Germinal center (tissue), 1 donor: ENCODE measurements at places on chromosomes 5 and 9.

DNA sequence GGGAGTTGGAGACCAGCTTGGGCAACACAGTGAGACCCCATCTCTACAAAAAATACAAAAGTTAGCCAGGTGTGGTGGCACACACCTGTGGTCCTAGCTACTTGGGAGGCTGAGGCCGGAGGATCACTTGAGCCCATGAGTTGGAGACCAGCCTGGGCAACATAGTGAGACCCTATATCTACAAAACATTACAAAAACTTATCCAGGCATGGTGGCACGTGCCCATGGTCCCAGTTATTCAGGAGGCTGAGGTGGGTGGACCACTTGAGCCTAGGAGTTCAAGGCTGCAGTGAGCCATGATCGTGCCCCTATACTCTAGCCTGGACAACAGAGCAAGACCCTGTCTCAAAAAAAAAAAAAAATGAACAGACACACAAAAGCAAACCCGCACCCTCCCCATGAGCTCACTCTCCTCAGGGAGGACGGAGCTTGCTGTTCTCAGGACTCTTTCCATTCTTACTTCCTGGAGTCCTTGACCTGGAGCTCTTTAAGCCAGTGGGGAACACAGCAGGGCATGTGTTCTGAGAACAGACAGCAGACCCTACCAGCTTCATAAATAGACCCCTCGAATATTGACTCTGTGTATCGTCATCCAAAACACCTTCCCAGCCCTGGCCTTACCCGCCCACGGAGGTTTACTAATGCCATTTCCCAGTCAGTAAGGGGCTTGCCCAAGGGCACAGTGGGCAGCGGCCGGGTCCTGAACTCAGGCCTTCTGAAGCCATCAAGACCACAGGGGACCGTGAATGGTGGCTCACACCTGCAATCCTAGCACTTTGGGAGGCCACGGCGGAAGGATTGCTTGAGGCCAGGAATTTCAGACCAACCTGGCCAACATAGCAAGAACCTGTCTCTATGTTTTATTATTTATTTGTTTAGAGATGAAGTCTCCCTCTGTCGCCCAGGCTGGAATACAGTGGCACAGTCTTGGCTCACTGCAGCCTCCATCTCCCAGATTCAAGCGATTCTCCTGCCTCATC is 11.1 kb downstream of the PTGES2 start:
- no peak for DNase-seq

GRCh38 chr9:106862110-106862820 is 701 bp upstream of the ZNF462 start:
- DNase-seq, result no peak

- no peak for DNase-seq
Measured at GRCh38 chr9:35529161-35529823, 39.4 kb downstream of the RUSC2 start.

DNA sequence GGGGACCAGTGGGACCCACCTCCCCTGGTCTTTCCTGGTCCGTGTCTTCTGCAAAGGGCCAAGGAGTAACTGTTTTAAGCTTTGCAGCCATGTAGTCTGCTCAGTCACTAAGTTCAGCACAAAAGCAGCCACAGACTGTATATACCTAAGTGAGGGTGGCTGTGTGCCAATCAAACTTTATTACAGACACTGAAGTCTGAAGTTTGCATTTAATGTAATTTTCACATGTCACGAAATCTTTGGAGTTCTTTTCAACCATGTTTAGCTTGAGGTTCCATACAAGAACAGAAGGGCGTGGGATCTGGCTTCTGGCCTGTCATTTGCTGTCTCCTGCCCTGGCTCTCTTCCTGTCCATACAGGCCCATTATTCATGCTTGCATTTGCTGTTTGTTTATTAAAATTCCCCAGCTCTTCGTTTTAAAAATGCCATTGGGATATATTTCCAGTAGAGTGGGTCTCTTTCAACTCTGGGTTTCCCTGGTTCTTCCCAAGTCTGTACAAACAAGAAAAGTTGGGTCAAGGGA is 64.2 kb upstream of the ECM2 start:
- no peak for DNase-seq
